ENCODE measurements at places on chromosomes 3 and 15.

- DNase-seq: no peak
Observed at GRCh38 chr3:185754920-185755319, 69.9 kb downstream of the IGF2BP2 start.

GRCh38 chr3:18423401-18424212 is 1.5 kb downstream of the SATB1 start:
- no peak for DNase-seq

DNA sequence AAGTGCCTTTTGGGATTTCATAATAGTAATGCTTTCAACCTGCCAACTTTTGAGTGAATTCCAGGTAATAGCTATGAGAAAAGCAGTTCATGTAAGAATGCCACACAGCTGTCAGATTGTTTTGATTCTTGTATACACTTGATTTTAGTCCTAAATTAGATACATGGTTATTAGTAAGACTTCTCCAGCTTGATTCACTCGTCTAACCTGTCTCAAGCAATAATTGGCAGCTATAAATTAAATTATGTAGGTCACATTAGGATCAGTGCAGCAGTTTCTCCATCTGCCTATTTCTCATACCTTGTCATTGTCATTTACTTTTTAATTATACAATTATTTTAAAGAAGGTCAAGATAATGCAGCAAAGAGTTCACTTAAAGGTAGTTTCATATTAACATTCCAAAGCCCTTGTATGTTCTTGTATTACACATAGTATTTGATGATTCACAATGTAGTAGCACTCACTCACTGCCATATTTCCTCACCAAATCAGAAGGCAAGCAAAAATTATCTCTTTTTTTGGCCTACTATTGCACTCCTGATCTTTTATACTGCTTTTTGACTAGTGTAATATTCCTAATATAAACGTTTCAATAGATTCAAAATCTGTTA is 10.9 kb upstream of the CRYBG3 start:
- no peak for DNase-seq

GRCh38 chr3:23576379-23576959 is 229.3 kb upstream of the UBE2E1 start:
- no peak for DNase-seq

DNA sequence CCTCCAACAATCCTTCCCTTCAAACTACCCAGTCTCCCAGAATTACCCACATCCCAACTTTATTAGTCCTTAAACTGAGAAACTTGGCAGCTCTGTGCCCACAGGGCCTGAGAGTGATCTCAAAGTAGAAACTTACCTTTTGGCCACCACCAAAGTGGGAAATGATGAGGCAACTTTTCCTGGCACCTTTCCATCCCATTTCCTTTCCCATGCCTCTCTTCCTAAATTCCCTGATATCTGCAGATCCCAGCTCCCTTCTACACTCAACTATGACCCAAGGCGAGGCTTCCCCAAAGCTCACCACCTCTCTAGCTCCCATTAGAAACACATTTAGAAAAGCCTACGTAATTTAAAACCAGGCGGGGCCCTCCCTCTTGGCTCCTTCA is 271.9 kb downstream of the FOXP1 start:
- DNase-seq: no peak

DNA sequence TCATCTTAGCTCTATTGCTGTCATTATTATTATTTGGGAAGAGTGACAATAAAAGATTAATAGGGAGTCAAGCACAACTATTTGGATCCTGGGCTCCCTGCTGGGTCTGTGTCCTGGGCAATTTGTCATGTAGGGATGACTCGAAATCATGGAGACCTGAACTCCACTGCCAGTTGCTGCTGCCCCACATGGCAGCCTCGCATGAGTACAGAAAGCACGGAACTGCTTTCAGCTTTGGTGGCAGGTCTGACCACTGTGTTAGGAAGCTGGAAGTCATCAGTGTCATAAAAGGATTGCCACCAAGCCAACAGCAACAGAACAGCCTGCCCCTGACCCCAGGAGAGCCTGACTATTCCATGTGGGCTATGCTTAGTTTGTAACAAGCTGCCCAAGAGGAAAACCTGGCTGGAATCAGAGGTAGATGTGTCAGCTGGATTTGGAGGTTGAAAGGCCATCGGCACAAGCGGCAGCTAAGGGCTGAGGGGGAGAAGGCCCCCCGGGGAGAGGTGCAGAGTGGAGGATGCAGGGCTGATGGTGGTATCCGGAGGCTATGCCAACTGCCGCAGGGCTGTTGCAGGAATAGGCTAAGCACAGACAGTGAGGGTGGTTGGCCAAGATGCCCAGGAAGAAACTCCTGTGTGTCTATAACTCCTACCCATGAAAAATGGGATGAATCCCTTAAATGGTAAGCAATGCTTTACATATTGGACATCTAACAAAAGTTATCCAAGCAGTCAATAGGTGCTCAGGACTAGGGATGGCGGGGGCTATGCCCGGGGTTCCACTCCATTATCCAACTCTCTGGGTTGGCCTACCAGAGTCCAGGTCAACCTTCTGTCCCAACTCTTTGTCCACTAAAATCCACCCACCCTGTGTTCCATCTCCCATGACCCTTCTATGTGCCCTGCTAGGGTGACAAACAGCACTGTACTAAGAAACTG is 291.6 kb downstream of the ADAMTS17 start:
- no peak for DNase-seq

DNA sequence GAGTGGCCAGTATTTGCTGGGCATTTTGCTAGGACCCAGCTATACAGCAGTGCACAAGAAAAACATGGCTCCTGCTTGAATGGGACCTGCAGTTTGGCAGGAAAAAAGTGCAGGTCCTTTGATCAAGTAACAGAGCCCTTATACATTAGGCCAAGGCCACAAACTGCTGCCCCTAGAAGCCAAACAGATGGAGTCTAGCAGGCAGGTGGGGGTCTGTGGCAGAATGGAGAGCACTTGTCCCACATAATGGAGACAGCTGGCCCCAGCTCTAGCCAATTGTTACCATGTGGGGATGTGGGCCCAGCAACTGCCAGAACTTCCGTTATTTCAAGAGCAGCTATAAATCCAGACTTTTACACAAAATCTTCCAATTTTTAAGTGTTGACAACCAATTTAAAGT is 79.3 kb downstream of the SHQ1 start:
- DNase-seq: no peak

DNA sequence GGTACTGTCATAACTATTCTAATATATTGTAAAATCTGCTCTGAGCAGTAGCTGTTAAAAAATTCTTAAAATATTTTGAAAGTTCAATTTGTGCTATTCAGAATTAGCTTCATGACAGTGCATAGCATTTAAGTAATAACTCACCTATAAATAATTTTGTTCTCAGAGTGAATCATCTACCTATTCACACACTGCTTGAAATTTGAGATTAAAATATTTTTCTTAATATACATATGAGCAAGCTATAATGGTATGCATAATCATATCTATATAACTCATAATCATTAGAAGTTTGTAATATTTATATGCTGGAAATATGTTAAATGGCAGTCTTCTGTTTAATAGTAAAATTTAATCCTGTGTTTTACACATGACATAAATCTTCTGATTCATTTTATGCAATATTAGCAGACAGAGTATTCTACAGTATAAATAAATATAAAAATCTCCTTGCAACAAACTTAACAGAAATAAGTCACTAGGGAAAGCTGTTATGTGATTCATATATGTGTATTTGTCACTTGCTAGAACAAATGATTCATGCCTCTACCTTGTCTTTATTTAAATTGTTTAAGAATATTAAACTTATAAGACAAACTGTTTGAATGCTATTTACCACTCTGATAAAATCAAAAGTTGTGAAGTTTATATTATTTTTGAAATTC is 710.8 kb downstream of the PLOD2 start:
- no peak for DNase-seq

GRCh38 chr15:38876211-38876610 is 311.6 kb upstream of the RASGRP1 start:
- no peak for DNase-seq

DNA sequence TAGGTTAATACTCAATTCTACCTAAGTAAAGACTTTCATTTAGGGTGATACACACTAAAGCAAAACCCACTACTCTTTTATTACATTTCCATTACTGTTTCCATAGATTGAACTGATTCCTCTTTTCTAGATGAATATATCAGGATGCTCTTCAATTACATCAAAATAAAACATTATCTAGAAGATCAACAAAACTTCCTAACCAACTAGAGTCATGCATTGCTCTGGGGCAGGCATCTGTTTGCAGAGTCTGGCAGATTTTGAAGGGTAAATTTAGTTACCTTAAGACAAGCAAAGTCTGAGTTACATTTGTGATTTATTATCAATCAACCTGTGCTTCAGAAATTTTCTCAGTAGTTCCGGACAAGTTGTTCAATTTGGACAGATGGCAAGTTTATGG is 117.1 kb downstream of the NEK11 start:
- DNase-seq: no peak

DNA sequence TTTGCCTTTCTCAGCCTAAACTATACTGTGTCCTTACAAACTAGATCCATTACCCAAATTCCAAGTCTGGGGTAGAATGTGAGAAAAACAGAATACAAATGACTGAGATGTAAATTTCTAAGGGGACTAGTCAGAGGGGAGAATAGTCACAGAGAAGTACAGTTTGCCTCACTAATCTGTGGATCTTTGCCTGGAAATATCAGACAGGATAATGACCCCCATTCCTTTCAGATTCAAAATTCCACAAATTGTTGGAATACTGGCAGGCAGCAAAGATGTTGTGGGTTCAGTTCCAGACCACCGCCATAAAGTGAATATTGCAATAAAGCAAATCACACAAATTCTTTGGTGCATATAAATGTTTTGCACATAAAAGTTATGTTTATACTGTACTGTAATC is 762.8 kb upstream of the NR2F2 start:
- DNase-seq: no peak
